ENCODE measurements at places on chromosomes 5 and 9.

DNA sequence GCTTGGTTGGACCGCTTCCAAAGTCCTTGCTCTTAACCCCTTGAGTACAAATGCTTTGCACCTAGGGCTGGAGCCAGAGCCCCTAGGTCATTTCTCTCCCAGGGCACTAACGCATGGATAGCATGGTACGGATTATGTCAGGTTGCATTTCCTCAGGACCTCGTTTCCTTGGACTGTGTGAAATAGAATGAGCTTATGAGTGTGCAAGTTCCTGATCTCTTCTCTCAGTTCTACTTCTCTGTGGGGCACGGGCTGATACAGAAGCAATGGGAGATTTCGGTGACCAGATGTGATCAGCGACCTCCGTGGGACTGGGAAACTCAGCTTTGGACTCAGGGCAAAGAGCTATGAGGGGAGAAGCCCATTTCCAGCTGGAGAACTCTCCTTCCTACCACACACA, 14.2 kb downstream of the SPARC start:
- DNase-seq = no peak

GRCh38 chr9:72656021-72656420, 134.6 kb downstream of the TMC1 start:
- no peak for DNase-seq

GRCh38 chr9:9670454-9670853, 942.3 kb downstream of the PTPRD start:
- DNase-seq = no peak

GRCh38 chr5:152686931-152687330, 281.9 kb upstream of the NMUR2 start:
- DNase-seq = no peak

DNA sequence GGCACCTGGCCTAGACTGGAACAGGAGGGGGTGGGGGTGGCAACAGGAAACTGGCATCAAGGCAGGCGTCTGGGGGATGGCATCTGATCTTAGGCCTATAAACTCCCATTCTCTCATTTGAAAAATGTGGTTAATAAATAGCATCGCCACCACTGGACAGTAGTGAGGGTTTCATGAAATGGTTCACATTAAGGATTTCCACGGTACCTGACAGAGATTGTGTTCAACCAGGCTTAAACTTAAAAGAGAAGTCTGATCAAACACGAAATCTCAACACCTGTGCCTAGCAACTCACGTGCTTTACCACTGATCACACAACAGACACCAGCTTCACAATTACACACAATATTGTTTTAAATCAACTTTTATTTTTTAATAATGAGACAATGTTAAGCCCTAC, 3.0 kb downstream of the DENND1A start:
- no peak for DNase-seq

DNA sequence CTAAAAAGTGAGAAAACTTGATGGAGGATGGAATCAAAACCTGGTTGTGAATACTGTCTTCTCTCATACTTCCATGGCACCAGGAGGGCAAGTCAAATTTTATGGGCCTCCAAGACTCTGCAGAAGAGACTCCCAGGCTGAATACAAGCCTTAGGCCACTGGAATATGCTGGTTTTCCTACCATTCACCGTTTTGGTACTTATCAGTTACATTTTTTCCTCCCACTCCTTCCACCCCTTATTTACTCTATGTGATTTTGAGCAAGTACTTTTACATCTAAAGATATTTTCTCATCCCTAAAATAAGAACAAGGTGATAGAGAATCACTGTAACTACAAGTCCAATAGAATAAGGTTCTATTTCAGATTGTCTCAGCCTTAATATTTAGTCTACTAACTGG, 8.0 kb upstream of the LIX1 start:
- no peak for DNase-seq

DNA sequence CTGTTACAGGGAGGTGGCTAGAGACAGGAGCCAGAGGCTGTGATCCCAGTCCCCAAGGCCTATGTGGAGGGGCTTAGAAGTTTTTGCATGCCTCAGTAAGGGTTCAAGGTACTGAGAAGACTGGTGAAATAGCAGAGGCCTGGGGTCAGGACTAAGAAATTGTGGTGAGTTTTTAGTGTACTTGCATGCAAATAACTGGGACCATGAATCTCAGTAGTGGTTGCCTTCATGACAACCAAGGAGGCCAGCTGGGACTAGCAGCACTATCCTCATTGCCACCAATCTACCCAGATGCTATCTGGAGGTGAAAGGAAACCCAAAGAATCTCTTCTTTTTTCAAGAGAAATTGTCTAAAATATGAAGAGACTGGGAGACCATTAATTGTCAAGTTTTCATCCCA, 395.1 kb downstream of the CETN3 start:
- no peak for DNase-seq

All from uterus (tissue), 4 donors.